Panc1 (cell line): ENCODE measurements at places on chromosomes 11 and 22. TPM values are rescaled to one million over a fixed set of nuclear protein-coding genes. Genes with fewer than 3 reads are reported as not detected.

The ATXN10 gene
- 184 TPM for total RNA-seq

The SLC1A2 gene
- total RNA-seq, result 0.21 TPM

The TESMIN gene
- total RNA-seq, result 47.6 TPM

The APOA1 gene
- total RNA-seq, result 1.7 TPM

The ZNF280A gene
- total RNA-seq, result 0.10 TPM

The PGA4 gene
- total RNA-seq, result not detected

The PIWIL4 gene
- total RNA-seq, result 2.1 TPM

The FAM180B gene
- not detected for total RNA-seq

The TRIM49 gene
- not detected for total RNA-seq

The SESN3 gene
- total RNA-seq, result 1.4 TPM

The GRM5 gene
- total RNA-seq, result 0.03 TPM

The PACS1 gene
- total RNA-seq, result 91.8 TPM
